ENCODE measurements at places on chromosomes 1 and 21.

- H3K4me3 ChIP-seq, result no peak overlapping the region
- no peaks in the 10 kb centered on the region for H3K36me3 ChIP-seq
- peaks cover 39% of the 10 kb centered on the region for H3K4me1 ChIP-seq
- DNase-seq, result no peak
- H3K27ac ChIP-seq, result no peak overlapping the region
Measured at GRCh38 chr1:167562702-167563101, 9.1 kb upstream of the CREG1 start.

GRCh38 chr1:213659580-213660547 is 327.9 kb upstream of the PROX1 start:
- no peaks in the 10 kb centered on the region for H3K4me1 ChIP-seq
- peaks cover 38% of the 10 kb centered on the region for H3K27me3 ChIP-seq
- H3K27ac ChIP-seq, result no peak overlapping the region

DNA sequence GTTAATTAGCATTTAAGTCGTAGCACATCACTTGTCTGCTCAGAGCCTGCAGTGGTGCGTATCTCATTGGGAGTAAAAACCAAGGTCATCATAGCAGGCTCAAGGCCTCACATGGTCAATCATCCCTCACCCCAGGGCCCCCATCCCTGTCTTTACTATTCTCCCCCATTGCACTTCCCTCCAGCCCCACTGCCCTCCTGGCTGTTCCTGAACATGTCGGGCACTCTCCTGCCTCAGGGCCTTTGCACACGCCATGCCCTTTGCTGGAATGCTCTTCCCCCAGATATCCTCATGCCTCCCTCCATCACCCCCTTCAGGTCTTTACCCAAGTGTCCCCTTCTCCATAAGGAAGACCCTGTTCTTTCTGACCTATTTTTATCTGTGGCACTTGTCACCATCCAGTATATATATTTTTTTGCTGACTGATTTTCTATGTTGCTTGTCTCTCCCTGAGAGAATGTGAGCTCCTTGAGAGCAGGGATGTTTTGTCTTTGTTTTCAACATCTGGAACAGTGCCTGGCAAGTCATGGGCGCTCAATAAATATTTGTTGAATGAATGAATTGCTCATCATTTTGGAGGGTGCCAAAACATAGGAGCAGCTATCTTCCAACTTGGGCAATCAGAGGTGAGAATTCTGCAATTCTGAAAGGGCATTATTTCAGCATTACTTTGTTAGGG is 74.1 kb upstream of the POU3F1 start:
- no peak for DNase-seq
- H3K36me3 ChIP-seq, result no peaks in the 10 kb centered on the region
- no peaks in the 10 kb centered on the region for H3K4me1 ChIP-seq
- H3K27ac ChIP-seq, result no peak overlapping the region
- no peak overlapping the region for H3K4me3 ChIP-seq
- peaks cover 34% of the 10 kb centered on the region for H3K27me3 ChIP-seq

GRCh38 chr21:21969211-21969610 is 971.0 kb downstream of the NCAM2 start:
- H3K4me1 ChIP-seq, result no peaks in the 10 kb centered on the region
- H3K27me3 ChIP-seq, result no peaks in the 10 kb centered on the region
- no peak overlapping the region for H3K27ac ChIP-seq
- H3K36me3 ChIP-seq, result no peaks in the 10 kb centered on the region

- H3K36me3 ChIP-seq, result no peaks in the 10 kb centered on the region
- peaks cover 50% of the 10 kb centered on the region for H3K4me1 ChIP-seq
- H3K27ac ChIP-seq, result peak overlapping the region; percentile 98
- H3K27me3 ChIP-seq, result no peaks in the 10 kb centered on the region
- no peak for DNase-seq
- no peak overlapping the region for H3K4me3 ChIP-seq
Measured at GRCh38 chr1:116371752-116372151, 1.3 kb upstream of the ATP1A1 start.

DNA sequence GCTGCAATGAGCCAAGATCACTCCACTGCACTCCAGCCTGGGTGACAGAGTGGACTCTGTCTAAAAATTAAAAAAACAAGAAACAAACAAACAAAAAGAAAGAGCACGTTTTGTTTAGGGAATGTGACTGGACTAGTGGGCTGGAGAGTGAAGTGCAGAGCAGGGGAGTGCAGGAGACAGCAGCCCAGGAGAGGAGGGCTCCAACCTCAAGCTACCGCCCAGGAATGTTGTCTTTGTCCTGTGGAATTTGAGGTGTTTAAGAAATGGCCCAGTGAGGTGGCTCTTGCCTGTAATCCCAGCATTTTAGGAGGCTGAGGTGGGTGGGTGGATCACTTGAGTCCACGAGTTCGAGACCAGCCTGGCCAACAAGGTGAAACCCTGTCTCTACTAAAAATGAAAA is 42.4 kb upstream of the MTF2 start:
- no peak overlapping the region for H3K27ac ChIP-seq
- no peaks in the 10 kb centered on the region for H3K4me1 ChIP-seq
- no peak overlapping the region for H3K4me3 ChIP-seq
- H3K36me3 ChIP-seq, result no peaks in the 10 kb centered on the region
- no peak for DNase-seq
- H3K27me3 ChIP-seq, result no peaks in the 10 kb centered on the region

GRCh38 chr1:168832661-168833060 is 103.7 kb upstream of the DPT start:
- H3K4me1 ChIP-seq, result peaks cover 43% of the 10 kb centered on the region
- no peak for DNase-seq
- no peaks in the 10 kb centered on the region for H3K36me3 ChIP-seq
- H3K27ac ChIP-seq, result no peak overlapping the region
- no peak overlapping the region for H3K4me3 ChIP-seq

DNA sequence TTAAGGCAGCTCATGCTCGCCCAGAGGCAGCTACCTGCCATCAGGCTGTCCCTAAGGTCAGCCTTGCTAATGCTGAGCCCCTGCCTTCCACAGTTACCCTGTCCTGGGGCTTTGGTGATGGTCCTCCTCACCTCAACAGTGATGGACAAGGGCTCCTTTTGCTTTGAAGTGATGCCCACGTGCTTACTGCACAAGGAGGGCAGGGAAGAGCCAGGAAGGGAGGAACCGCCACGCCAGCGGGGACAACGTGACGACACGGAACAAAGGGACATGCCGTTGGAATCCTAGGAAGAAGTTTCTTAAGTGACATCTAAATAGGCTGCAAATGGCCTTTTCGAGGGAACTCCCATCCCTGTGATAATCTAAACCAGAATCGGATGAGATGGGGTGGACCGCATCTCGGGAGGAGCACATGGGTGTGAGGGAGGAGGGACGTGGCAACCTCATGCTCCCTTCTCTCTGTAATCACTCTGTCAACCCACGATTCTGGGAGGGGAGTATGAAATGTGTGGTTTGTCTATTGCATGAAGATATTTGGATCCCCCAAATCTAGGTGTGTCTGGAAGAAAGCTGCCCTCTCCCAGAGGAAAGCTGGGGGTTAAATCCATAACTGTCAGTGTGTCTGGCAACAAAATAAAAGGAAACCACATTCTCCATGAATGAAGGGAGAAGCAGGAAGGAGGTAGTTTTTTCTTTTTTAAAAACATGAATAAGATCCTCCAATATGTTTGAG is 110.9 kb upstream of the IRF2BP2 start:
- H3K36me3 ChIP-seq, result no peaks in the 10 kb centered on the region
- H3K27me3 ChIP-seq, result no peaks in the 10 kb centered on the region
- no peak overlapping the region for H3K4me3 ChIP-seq
- no peak for DNase-seq

GRCh38 chr21:27799861-27800260 is 833.0 kb upstream of the ADAMTS5 start:
- H3K36me3 ChIP-seq, result no peaks in the 10 kb centered on the region
- no peak for DNase-seq
- no peaks in the 10 kb centered on the region for H3K27me3 ChIP-seq
- no peak overlapping the region for H3K27ac ChIP-seq
- H3K4me1 ChIP-seq, result peaks cover 4% of the 10 kb centered on the region
- H3K4me3 ChIP-seq, result no peak overlapping the region

GRCh38 chr21:41754479-41754891 is 12.4 kb downstream of the RIPK4 start:
- no peak for DNase-seq
- H3K4me1 ChIP-seq, result no peaks in the 10 kb centered on the region
- no peaks in the 10 kb centered on the region for H3K36me3 ChIP-seq
- no peak overlapping the region for H3K4me3 ChIP-seq
- H3K27ac ChIP-seq, result no peak overlapping the region
- H3K27me3 ChIP-seq, result peaks cover 55% of the 10 kb centered on the region

DNA sequence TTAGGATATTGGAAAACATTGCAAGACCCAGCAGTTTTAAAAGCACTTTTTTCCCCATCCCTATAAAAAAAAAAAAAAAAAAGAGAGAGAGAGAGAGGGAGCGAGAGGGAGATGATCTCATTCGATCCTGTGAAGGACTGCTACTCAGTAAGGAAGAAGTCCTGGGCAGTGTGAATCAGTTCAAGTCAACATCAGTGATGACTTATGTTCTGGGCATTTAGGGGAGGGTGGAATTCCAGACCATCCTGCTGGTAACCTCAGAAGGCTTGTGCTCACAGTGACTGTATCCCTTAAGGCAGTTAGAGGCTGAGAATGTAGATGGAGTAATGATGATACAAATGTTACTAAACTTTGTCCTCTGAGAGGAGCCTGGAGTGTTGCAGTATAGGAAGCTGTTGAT is 151.4 kb downstream of the TGFB2 start:
- no peak overlapping the region for H3K4me3 ChIP-seq
- no peak overlapping the region for H3K27ac ChIP-seq
- H3K36me3 ChIP-seq, result no peaks in the 10 kb centered on the region
- DNase-seq, result no peak

DNA sequence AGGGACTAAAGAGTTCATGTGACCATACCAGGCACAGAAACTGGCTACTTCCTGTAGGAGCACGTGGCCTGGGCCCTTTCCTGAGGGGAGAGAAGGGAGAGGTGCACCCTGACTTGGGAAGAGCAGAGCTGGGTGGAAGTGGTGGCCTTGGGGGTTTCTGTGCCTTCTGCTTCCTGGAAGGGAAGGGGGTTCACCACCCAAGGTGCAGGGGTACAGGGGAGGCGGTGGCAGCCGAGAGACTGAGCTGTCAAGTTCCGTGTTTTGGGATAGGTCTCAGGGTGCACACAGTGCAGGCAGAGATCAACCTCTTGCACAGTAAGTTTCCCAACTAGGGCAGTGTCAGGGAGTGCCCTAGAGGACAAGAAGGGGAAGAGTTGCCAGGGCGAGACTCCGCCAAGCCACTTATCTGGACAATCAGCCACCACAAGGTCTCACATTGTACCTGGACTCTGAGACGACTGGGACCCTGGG is 10.1 kb downstream of the HECTD3 start:
- no peak overlapping the region for H3K4me3 ChIP-seq
- H3K27ac ChIP-seq, result no peak overlapping the region
- DNase-seq, result no peak
- H3K36me3 ChIP-seq, result peaks cover 42% of the 10 kb centered on the region

DNA sequence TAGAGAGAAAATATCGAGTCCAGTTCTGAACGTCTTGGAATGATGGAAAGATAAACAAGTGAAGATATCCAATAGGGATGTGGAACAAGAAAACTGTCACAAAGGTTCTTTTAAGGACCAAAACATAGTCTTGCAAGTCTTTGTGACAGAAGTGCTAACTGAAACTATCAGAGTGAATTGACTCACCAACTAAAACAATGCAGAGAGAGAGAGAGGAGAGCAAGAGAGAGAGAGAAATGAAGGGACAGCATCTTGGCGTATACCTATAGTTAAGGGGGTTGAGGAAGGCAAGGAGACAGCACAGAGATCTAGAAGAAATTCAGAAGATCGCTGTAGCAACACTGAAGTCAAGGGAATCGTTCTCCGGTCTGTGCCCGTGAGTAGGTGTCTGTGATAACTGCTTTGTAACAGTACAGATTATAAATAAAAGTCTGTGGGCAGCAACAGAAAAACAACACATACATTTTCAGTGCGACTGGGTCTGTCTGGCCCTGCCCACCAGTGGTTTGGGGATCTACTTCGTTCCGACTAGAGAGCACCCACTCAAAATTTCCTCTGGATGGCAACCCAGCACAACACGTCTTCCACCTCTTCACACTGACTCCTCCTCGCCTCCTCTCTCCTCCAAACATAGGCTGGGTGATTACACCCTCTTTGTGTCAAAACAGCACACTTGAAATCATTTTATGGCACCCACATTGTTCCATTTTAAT is 4.8 kb upstream of the COA6 start:
- H3K4me3 ChIP-seq, result no peak overlapping the region
- no peaks in the 10 kb centered on the region for H3K36me3 ChIP-seq
- no peak for DNase-seq
- peaks cover 16% of the 10 kb centered on the region for H3K4me1 ChIP-seq
- no peak overlapping the region for H3K27ac ChIP-seq

- H3K27me3 ChIP-seq, result no peaks in the 10 kb centered on the region
- no peak for DNase-seq
- H3K36me3 ChIP-seq, result no peaks in the 10 kb centered on the region
- H3K4me3 ChIP-seq, result no peak overlapping the region
- H3K4me1 ChIP-seq, result peaks cover 56% of the 10 kb centered on the region
- no peak overlapping the region for H3K27ac ChIP-seq
Measured at GRCh38 chr1:216711712-216712111, 11.5 kb downstream of the ESRRG start.

DNA sequence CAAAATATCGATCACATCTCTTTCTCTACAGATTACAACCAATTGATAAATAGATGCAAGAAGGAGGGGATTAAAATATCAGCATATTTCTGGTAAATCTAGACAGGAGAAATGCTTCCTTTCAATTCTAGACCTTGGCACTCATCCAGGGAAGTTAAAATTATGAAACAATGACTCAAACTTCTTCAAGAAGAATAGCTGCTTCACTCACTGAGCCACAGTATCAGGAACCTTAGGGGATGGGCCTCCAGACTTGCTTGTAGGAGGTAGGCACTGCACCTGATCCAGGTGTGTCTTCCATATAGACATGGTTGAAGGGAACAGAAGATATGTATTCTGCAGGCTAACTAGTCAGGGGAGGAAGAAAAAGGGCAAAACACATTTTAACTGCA is 9.8 kb downstream of the SLAMF7 start:
- H3K4me1 ChIP-seq, result no peaks in the 10 kb centered on the region
- peaks cover 49% of the 10 kb centered on the region for H3K27me3 ChIP-seq
- no peak for DNase-seq
- H3K27ac ChIP-seq, result no peak overlapping the region

- no peaks in the 10 kb centered on the region for H3K27me3 ChIP-seq
- no peaks in the 10 kb centered on the region for H3K36me3 ChIP-seq
- DNase-seq, result no peak
Measured at GRCh38 chr1:164767752-164768402, 208.9 kb downstream of the PBX1 start.

DNA sequence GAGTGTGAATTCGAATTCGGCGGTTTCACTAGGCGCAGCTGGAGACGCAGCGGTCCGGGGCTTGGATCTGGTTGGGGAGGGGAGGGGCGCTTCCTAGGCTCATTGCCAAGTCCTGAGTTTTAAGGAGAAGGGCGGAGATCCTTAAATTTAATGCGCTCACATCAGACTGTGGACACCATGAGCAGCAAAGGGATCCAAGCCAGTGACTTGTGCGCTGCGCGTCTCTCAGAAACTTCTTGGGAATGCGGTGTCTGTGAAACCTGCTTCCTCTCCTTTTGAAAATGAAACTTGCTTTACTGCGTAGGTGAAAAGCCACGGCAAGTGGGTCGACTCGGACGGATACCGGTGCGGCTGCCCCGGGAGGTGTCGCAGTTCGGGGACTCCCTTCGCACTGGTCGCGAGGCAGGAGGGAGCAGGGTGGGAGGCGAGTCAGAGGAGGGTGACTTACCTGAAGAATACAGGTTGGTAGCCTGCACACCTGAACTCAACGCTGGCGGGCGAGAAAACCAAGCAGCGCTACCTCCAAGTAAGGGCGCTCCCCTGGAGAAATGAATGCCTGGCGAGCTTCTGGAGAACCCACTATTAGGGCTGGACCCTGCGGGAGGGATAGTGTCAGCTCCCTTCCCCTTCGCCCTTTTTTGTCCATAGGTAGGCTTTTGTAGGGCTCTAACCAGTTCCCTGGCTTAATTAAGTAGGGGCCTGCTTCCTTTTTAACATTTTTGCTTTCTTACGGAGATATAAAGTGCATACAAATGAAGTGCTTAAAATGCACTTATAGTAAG is 992 bp downstream of the TENT5C start:
- DNase-seq, result no peak
- no peaks in the 10 kb centered on the region for H3K27me3 ChIP-seq
- H3K4me1 ChIP-seq, result peaks cover 67% of the 10 kb centered on the region
